Central memory CD4-positive, alpha-beta T cell (primary cell): ENCODE measurements at places on chromosomes 3 and 15.

DNA sequence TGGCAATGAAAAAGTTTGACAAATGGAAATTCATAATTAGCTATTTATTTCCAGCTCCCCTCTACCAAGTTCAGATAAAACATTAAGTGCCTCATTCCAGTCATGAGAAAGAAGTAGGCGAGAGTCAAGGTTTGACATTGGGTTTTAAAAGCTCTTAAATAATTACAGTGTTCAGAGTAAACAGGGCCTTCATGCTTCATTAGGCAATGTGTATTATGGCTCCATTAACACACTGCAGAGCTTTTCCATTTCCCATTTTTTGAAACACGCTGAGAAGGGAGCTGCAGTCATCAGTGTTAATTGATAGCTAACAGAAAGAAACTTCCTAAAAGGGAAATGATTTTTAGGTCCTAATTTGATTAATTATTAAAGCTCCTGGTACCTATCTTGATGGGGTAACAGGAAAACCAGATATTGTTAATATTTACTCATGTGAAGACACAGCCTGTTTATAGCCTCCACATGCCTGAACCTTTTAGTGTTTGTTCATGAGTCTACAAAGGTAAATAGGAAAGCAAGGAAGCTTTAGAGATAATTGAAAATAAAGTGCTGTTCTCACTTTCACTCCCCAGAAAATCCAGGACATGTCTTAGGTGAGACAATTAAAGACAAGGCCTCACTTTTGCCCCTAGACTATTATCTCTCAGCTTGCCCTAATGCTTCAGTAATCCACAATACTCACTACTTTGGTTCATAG lies 28.7 kb downstream of the SST start:
- no peak for DNase-seq

GRCh38 chr3:94249491-94250079 lies 186.7 kb downstream of the NSUN3 start:
- peak; percentile 13 for DNase-seq

DNA sequence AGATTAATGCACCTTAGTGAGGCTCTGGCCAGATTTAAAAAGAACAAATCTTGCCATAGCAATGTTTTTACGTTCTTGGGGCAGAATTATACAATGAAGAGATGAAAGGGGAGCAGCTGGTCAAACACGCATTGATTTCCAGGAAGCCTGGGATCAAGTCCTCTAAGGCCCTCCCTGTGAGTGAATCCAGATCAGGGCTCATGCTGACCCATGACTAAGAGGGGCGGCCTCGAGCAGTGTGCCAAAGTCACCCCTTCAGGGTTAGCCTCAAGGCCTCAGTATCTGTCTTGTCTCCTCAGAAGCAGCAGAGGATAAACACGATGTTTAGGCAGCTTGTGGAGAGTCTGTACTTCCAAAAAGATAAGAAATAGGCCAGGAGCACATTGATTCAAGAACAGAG lies 9.3 kb upstream of the RBP1 start:
- no peak for DNase-seq

GRCh38 chr15:75233504-75234190 lies 24.5 kb upstream of the GOLGA6C start:
- no peak for DNase-seq

DNA sequence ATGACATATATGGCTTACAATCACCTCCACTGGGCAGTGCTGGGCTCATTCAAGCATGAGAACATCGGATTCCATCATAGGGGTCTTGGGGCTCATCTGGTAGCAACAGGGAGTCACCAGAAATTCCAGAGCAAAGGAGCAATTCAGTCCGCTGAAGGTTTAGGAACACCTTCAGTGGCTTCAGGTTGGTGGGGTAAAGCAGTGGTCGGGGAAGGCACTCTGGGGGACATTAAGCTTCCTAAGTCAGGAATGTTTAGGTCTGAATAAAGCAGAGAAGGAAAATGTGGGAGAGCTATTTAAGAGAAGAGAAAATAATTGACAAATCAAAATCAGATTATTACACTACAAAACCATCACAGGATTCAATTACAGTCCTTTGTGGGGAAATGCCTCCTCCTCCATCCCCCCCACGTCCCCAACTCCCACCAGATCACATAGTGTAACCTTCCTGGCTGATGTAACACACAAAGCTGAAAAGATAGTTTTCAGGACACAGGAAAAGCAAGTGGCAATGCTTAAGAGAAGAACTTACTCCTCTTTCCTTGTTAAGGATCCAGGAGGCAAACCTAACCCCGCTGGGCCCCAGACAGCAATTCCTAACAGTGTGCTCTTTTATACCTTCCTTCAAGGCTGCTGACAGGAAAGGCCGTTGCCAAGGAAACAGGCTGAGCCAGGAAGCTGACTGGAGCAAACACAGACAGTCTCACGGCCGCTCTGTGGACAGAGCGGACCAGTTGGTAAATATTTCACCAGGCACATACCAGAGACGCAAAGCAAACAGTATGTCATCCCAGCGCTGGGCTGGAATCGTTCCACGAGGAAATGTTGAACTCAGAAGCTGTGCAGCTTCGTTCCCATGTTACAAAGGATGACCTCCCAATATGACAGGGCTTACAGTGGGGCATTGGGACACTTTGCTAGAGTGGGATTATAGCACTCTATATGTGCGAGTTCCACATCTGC lies 57.5 kb upstream of the LMCD1 start:
- no peak for DNase-seq
